Heart left ventricle (tissue), 16 donors: ENCODE measurements at places on chromosomes 11 and 22.
A peak's percentile ranks its signal among the peaks of the same experiment; 100 is the strongest.

DNA sequence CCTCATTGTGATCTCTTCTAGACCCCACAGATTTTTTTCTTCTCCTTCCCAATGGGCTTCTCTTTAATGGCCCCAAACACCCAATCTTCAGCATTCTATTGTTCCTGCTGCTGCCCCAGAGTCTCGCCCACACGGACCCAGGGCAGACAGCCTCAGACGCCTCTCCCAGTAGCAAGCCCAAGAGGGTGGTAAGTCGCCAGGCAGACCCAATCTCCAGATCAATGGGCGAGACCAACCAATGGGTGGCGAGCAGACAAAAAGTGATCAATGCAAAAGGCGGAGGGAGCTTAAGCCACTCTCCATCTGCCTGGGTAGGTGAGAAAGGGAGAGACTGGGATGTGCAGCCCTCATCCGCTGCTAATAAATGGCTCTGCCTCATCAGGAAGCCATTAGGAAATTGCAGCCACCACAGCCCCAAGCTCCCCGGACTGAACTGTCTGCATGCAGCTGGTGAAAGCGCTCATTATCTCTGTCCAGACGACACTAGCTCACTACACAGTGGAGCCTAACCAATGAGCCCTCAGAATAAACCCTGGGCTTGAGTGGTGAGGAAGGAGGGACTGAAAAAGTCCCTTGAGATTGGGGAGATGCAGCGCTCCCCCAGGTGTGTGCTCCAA is 81.8 kb downstream of the ETS1 start:
- no peak for DNase-seq

DNA sequence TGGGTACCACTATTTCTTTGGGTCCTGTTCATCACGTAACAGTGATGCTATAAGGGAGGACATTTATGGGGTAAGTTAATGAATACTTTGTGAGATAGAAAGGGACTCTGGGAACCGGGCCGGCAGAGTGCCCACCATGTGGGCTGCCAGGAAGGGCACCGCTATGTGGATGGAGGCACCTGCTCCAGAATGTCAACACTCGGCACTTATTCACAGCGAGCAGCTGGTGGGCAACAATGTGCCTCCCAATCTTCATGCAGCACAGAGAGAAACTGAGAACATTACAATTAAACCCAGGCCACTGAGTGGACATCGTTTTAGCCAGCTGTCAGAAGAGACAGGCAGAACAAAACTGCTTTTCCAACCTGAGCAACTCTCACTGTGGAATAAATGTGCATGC is 15.8 kb upstream of the ELFN2 start:
- peak; percentile 5 for DNase-seq

DNA sequence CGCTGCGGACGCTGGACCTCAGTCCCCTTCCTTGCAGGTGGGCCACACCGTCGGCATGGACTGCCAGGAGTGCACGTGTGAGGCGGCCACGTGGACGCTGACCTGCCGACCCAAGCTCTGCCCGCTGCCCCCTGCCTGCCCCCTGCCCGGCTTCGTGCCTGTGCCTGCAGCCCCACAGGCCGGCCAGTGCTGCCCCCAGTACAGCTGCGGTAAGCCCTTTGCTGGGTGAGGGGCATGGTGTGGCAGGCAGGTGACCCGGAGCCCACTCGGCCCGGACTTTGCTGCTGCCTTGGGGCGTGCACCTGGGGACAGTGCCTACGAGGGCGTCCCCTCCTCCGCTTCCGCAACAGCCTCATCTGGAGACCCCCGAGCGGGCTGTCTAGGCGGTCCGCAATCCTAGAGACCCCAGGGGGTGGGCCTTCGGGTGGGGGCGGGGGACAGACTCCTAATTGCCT is 25.4 kb upstream of the MUC5B start:
- no peak for DNase-seq

GRCh38 chr22:48857202-48857805 is 970.4 kb downstream of the BRD1 start:
- DNase-seq = no peak

DNA sequence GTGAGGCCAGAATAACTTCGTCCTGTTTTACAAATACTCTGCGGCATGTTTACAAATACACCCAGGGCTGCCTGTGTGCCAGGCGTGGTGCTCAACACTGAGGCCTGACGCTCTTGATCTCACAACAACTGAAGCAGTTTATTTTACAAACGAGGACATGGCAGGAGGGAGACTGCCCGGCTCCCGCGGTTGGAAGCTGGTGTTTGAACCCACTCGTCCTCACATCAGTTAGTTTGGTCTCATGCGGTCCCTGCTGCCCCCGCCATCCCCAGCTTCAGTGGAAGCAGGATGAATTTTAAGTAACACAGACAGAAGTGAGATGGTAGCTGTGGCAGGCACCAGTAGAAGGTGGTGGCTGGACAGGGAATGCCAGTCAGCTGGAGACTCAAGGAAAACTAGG is 16.4 kb downstream of the KIAA0930 start:
- no peak for DNase-seq

- no peak for DNase-seq
These were observed 593 bp downstream of the SSH3 start for GRCh38 chr11:67303835-67304411.

GRCh38 chr11:120577624-120578363 is 66.2 kb downstream of the GRIK4 start:
- DNase-seq = no peak

- no peak for DNase-seq
These were observed 14.6 kb upstream of the NAP1L4 start for GRCh38 chr11:3006505-3007260.

- DNase-seq = peak; percentile 59
These were observed 34.7 kb downstream of the PARVA start for GRCh38 chr11:12411806-12412727.

- peak; percentile 8 for DNase-seq
These were observed 519.8 kb downstream of the BRD1 start for GRCh38 chr22:49307870-49308269.

- no peak for DNase-seq
These were observed 10.7 kb upstream of the NAP1L4 start for GRCh38 chr11:3002871-3003270.

DNA sequence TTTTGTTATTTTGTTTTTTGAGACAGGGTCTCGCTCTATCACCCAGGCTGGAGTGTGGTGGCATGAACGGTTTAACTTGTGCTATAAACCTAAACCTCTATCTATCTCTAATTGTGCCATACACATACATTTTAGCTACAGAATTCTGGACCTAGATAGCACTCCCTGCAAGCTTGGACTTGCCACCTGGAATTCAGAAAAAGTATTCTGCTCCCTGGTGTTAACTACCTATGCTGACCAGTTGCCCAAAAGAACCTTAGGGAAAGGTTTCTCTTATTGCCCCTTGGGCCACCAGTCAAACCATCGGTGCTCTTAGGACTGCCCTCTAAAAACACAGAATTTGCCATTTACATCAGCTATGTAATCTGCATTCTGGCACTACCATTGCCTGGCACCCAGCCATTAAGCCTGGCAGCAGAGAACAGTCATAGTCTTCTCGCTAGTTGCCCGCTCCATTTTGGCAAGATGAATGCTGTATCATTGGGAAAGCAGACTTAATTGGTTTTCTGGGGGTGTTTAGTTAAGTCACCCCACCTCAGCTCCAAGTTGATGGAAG is 55.3 kb downstream of the ETS1 start:
- no peak for DNase-seq

DNA sequence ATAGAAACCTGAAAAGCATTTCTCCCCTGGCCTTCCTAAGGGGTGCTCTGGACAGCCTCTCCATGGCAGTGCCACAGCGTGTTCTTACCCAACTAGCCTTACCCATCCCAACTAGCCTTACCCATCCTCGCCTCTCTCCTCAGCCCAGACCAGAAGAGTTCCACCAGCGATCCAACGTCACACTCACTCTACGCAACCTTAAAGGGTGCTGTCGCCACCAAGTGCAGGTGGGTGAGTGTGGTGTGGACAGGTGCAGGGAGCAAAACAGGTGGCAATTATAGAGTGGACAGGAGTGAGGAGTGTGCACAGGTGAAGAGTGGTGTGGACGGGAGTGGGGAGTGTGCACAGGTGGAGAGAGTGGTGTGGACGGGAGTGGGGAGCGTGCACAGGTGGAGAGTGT is 17.8 kb downstream of the TMEM121B start:
- no peak for DNase-seq

- DNase-seq = no peak
These were observed 5.5 kb downstream of the CBX6 start for GRCh38 chr22:38866399-38867123.

- no peak for DNase-seq
These were observed 1315.8 kb downstream of the BRD1 start for GRCh38 chr22:48511781-48512327.

DNA sequence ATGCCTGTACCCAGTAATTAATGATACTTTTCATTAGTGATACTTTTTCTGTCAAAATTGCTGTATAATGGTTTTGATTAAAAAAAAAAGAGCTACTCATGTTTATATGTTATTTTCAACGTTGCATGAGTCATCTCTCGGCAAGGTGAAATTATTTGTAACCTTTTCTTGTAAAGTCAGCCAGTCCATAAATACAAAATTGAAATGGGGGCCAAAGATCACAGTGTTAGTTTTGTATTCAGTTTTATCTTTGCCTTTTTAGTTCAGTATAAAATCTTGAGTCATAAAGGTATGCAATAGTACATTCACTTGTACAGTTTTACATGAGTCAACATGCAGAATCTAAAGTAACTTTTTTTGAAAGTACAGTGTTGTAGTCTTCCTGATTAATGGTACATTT is 4.3 kb downstream of the ARHGEF12 start:
- no peak for DNase-seq

DNA sequence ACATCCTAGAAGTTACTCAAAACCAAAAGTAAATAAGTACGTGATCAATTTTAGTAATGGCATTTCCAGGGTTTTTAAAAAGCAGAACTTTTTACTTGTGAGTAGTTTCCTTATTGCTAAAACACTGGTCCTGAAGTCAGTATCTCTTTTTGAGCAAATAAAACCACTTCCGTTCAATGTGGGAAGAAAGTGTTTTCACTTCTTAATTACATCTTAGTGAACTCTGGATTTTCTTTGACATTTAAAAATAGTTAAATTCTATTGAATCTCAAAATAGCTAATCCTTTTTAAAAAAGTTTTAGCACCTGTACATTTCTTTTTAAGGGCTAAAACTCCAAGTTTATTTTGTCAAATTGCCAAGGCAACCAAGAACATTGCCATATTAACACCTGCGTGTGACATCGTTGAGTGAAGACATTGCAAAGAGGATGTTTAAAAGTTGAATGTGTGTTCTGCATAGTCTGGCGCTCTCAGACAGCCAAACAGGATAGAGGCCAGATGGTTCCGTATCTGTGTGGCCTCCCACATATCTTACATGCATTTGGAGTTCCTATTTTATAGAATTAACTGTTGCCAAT is 17.2 kb upstream of the OR5B21 start:
- DNase-seq = no peak

DNA sequence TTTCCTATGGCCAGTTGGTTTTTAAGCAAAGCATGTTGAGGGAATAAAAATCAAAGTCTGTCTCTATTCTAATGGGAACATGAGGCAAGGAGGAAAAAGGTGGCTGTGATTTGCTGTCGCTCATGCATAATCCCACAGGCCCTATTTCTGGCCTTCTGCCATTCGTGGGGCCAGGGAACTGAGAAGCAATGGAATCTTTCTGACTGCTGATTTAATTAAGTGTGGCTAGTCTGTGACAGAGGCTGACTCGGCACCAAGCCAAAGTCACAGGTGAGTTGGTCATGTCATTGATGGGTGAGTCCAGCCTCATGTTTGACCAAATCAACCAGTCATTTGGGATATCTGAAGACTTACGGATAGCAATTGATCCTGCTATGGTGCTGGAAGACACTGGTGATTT is 429.3 kb upstream of the CADM1 start:
- DNase-seq = no peak

DNA sequence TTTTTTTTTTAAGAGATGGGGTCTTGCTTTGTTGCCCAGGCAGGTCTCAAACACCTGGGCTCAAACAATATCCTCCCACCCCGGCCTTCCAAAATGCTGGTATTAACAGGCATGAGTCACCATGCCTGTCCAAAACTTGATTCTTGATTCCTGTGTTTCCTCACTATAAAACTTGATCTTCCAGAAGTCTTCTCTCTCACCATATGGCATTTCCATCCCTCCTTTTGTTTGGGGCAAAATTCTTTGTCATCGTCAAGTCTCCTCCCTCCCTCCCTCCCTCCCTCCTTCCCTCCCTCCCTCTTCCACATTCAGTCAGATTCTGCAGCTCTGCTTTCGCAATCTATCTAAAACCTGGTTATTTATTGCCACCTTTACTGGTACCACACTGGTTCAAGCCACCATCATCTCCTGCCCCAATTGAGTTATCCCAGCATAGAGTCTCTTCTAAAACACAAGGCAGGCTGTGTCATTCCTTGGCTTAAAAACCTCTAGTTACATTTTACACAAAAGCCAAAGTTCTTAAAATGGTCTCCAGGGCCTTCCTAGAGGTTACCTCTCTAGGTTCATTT is 65.0 kb upstream of the HORMAD2 start:
- no peak for DNase-seq

GRCh38 chr11:2298795-2299761 is 2.6 kb downstream of the C11orf21 start:
- no peak for DNase-seq

- no peak for DNase-seq
These were observed 3.5 kb downstream of the ARRB1 start for GRCh38 chr11:75347781-75348566.

DNA sequence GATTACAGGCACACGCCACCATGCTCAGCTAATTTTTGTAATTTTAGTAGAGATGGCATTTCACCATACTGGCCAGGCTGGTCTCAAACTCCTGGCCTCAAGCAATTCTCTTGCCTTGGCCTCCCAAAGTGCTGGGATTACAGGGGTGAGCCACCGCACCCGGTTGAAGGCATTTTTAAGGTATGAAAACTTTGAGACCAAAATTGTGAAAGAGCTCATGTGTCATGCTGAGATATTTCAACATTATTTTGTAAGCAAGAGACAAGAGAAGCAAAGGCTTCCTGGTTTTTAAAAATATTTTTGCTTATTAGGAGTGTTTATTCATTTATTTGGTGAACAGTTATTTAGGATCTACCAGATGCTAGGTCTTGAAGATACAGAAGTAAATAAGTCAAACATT is 6.8 kb downstream of the NHERF4 start:
- no peak for DNase-seq

DNA sequence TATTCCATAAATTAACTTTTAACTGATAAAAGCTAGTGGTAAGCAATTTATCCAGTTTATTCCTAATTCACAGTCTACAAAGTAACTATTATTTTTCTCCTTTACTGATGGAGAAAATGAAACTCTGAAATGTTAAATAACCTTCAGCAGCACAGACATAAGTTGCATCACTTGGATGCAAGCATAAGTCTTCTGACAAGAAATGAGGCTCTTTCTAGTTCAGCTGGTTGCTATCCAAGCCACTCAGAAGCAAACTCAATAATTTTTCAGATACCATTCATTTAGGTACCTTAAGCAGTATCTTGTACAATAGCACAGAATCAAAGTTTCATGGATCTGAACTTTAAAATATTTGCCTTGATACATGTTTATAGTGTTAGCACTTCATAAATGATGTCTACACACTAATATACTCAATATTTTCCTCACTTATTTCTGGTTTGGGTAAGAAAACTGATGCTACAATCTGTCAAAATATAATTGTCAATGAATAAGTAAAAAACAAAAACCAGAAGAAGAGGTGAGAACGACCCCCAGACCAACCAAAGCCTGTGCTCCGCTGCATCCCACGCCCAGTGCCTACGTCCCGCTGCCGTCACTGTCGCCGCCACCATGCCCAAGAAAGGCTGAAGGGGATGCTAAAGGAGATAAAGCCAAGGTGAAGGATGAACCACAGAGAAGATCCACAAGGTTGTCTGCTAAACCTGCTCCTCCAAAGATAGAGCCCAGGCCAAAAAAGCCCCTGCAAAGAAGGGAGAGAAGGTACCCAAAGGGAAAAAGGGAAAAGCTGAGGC is 18.1 kb downstream of the FAM168A start:
- DNase-seq = no peak
